ENCODE measurements at places on chromosomes 1 and 21.

- DNase-seq = no peak
Observed at GRCh38 chr1:202991112-202991511, 16.1 kb upstream of the TMEM183A start.

GRCh38 chr1:54861070-54861761 is 25.8 kb downstream of the DHCR24 start:
- DNase-seq = no peak

GRCh38 chr1:197876894-197877293 is 25.5 kb upstream of the C1orf53 start:
- no peak for DNase-seq

- DNase-seq = no peak
Observed at GRCh38 chr21:39189857-39190604, 6.8 kb upstream of the PSMG1 start.

DNA sequence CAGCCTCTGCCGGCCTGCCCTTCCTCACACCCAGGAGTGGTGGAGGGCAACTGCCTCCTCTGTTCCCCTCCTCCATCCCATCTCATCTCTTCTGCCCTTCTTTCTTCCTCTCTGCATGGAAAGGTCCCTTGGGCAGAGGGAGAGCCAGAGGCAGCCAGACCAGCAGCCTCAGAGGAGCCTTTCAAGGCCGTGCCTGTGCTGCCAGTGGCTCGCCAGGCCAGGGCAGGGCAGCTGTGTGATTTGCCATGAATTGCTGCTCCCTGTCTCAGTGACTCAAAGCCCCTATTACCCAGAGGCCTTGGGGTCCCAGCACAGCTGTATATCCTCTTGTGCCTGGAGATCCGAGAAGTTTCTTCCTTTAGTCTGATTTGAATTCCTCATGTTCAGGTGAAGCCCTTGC is 21.9 kb downstream of the TMCC2 start:
- DNase-seq = no peak

- no peak for DNase-seq
Observed at GRCh38 chr1:7113822-7114221, 328.6 kb downstream of the CAMTA1 start.

DNA sequence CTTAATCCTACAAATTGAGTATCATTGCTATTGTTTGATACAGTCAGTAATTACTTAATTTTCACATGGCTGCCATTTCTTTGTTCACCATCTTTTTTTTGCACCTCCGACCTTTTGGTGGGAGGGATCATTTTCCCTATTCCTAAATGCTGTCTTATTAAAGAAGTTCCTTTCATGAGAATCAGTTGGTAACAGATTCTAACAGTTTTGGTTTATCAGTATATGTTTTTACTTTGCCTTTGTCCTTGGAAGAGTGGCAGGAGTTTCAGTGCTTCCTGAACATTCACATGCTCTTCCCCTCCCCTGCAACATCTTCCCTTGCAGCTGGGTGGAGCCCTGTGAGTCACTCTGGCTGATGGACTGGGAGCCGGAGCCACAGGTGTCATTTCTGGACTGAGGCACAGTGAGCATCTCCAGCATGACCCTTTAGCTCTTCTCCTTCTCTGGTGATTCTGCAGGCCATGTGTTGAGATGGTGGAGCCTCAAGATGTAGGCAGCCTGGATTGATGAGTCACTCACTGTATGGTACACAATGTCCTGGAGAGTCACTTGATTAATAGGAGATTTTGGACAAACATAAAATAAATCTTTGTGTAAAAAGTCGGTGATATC is 217.7 kb downstream of the URB2 start:
- DNase-seq = no peak

DNA sequence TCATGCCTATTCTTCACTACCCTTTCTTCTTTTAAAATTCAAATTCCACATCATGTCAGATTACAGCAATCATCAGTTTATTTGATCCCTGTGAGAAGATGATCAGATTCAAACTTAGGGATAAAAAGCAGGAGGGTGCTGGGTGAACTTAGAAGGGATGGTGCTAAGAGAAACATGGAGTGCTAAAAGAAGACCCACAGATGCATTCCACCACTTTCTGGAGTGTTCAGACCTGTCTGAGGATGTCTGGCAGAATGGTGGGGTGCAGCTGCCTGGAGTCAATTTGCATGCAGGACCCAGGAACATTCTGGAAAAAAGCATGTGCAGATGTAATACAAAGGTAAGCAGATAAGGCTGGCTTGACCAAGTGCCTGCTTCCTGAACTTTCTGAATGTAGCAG is 372.9 kb upstream of the RUNX1 start:
- no peak for DNase-seq

DNA sequence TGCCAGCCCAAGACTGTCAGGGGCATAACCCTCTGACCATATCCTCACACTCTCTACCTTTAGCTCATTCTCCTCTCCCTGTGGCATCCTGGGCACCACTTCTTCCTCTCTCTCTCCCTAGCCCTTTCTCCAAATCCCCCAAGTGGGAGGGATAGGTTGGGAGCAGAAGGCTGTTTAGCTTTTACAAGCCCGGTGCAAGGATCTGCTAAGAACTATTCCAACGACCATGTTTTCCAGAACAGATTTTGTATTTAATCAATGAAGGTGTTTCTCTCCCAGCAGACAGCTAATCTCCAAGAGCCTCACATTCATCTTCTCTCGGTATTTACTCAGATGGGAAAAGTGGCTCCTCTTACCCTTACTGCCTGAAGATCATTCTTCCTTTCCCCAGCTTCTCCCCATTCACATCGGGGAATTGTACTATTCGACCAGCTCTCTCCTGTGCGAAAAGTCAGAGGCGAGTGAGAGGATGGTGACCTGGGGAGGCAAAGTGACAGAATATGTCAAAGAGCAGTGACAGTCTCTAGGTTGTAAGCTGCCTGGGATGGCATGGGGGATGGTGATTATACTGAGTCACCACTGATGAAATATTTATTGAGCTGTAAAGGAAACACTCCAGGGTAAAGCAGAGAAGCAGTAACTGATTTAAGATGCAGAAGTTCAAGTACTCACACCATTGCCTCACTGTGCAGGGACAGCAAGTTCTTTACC is 47.0 kb upstream of the RBM15 start:
- no peak for DNase-seq

DNA sequence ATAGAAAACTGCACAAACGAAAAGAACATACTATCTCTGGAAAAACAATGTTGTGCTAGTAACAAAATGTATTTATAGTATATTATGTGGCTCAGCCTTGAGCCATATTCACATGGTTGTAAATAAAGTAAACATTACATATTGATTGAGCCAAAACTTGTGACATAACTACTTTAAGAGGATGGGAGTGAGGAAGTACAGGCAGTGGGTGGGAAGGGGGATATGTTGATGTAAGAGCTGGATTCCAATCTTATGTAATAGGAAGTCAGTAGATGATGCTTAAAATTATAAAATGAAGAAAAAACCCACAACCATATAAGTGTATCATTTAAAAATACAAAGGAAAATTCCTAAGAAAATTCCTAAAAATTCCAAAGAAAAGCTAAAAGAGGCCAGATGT is 42.7 kb downstream of the RHOU start:
- no peak for DNase-seq

- DNase-seq = no peak
Observed at GRCh38 chr1:206049919-206050600, 2.9 kb upstream of the RHEX start.

GRCh38 chr1:4754816-4755215 is 100.4 kb downstream of the AJAP1 start:
- DNase-seq = no peak

DNA sequence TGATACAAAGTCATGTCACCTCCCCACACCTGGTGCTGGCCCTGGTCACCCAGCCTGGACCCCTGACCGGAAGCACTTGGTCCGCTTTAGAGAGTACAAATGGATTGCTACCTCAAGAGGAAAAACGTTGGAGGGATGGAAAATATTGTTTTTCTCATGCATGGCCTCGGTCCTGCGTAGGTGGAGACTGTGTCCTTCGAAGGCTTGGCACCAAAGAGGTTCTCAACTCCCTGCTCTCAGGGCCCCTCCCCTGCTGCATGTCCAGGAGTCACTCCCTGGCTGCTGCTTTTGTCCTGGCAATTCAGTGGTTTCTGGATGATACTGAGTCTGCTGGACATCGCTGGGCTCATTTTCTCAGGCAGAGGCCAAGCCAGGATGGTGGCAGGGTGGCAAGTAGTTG is 529.8 kb downstream of the KIF26B start:
- no peak for DNase-seq

DNA sequence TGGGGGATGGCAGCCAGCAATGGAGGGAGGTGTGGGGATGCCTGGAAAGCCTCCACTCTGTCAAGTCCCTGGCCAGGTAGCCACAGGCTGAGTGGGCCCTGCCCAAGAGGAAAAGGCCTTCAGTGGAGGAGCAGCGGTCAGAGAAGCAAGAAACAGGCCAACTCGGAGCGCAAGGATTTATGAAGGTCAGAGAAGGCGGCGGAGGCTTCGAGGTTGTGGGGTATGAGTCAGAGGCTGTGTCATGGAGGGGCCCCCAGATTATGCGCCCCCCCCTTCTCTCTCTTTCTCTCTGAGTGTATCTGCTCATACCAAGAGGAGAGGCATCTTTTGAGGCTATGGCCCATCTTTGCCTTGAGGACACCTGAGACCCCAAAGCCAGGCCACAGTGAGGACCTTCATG is 99.5 kb downstream of the CASZ1 start:
- DNase-seq = no peak

DNA sequence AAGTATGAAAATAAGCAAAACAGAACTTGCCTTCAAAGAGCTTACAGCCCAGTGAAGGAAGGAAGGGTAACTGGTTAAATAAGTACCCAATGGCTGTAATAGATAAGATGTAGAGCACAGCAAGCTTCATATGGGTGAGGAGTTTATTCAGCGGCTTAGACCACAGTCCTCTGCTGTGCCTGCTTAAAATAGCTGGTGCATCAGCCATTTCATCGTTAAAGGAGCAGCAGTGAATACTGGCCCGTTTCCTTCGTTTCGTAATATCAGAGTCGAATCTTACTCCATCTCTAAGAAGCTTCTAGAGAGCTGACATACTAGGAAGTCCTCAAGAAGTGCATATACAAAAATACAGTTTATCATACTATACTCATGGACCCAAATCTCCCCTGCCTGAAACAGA is 286.5 kb downstream of the NFIA start:
- DNase-seq = no peak

DNA sequence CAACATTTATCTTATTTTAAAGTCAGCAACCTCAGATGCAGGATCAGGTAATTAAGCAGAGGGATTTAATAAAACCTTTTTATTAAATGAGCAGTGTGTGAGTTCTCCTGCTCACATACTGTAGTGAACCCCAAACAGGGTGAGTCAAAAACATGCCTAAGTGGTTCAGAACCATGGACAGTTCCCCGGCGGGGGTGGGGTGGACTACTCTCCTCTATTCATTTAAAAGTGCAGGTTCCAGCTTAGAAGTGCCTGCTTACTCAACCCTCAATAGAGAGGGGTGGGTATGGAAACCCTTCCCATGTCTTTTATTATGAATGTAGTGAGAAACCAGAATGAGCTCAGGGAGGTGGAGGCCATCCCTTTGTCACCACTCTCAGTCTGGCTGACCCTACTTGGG is 397.9 kb downstream of the HHAT start:
- DNase-seq = no peak

DNA sequence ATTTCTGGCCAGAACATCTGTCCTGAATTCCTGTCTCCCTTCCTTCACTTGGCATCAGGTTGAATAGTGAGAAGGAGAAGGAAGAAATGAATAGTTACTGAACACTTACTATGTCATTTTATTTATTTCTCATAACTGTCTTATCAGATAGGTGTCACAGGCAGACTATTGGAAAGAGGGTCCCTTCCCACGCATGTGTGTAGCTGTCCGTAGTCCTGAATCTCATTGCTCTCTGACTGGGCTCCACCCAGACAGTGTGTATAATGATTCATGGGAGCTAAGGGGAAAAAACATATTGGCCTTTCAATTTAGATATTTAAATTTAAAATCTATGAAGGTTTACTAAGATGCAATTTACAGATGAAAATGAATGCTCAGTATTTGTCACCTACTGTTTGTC is 86.1 kb downstream of the OMA1 start:
- DNase-seq = no peak

- DNase-seq = no peak
Observed at GRCh38 chr21:41442481-41443186, 16.6 kb downstream of the MX1 start.

DNA sequence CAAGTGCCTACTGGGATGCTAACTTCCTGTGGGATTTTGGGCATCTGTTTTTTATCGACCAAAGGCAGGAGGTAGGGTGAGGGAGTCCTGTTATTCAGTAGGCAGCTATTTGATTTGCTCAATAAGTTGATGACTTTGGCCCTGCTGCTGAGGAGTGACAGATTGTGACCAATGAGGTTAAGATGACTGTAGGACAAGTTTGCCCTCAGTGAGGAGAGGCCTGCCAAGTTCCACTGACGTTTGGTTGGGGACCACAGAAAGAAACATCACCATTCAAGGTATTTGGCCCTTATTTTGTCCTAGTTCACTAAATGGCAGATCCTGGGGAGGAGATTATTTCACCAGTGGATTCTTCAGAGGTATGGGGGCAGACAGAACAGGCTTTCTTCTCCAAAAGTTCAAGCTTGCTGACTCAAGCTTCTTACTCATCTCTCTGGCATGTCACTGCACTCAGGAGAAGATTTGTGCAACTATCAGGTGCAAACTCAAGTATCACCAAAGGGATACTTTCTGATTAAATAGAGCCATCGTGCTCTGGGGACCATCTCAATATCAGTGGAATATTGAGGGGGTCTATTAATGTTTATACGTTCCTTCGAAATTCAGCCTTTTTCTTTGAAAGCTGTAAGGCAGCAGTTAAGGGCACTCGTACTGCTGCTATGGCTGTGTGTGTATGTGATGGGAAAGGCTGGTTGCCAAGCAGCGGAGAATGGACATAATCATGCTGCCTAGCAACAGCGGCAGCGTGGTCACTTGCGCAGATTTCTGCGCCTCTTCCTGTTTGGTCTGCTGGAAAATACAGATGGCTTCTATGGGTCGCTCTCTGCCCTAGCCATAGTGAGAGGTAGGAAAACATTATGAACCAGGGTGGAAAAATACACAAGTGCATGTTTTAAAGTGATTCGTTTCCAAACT is 78.7 kb downstream of the PBX1 start:
- DNase-seq = no peak

- DNase-seq = no peak
Observed at GRCh38 chr1:232108598-232108997, 482.0 kb downstream of the DISC1 start.

Measured in activated CD4-positive, CD25-positive, alpha-beta regulatory T cell treated with anti-CD3 and anti-CD28 coated beads, Interleukin-2, amount 50 U/mL, for 16 hours (primary cell).